ENCODE measurements at places on chromosomes 16 and 17.

- DNase-seq = peak; percentile 70
Observed at GRCh38 chr16:57061084-57061905, 31.1 kb upstream of the CPNE2 start.

DNA sequence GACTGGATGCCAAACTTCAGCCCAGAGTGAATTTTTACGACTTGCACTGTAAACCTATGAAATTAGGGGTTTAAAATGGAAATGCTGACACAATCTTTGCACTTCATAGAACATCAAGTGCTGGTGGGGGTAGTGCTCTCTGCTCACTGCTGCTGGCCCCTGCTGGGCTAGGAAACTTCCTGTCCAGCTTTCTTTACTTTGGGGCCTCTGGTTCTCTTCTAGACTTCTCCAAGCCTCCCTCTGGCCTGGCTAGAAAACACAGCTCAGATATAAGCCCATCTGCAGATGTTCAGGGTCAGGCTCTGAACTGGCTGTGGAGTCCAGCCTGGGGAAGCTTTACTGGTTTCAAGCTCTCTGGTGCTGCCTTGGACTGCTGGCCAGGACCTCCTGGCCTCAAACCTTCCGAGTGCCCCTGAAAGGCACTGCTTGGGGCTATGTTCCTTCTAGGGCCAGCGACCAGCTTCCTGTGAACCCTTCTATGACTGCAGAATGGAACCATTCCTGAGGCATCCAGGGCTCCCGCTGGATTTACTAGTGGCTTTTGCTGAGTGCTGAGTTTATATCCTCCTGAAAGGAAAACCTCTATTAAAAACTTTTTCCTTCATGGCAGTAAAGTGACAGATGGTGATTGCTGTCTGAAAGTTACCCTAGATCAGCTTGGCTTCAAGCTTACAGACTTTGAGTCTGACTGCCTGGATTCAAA is 59.4 kb downstream of the TBX4 start:
- no peak for DNase-seq

DNA sequence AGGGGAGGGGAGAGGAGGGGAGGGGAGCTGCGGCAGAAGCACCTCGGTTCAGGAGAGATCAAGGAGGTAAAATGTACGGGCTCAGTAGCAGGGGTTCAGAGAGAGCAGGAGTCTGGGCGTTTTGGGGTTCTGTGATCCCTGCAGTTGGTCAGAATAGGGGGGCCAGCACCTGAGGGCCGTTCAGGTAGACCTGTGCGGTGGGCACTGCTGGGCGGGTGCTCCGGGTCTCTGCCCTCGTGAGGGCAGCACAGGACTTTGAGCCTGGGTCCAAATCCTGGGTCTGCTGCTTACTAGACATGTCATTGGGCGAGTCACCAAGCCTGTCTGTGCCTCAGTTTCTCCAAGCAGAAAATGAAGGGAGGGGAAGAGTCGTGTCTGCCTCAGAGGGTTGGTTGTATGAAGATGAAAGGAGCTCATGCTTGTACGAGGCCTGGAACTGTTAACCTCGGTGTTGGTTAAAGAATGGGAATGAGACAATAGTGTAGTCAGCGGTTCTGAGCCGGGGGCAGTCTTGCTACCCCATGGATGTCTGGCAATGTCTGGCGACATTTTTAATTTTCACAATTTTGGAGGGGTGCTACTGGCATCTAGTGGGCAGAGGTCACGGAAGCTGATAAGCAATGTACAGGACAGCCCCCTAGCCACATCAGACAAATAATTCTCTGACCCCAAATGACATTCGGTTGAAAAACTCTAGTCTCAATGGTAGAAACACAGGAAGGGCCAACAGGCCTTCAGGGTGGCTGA is 35.4 kb downstream of the OR1D5 start:
- no peak for DNase-seq

- DNase-seq = no peak
Observed at GRCh38 chr17:34850023-34850422, 111.2 kb downstream of the CCT6B start.

- DNase-seq = no peak
Observed at GRCh38 chr17:13835151-13835550, 233.4 kb upstream of the HS3ST3A1 start.

GRCh38 chr16:50440531-50440930 is 71.7 kb upstream of the BRD7 start:
- no peak for DNase-seq

GRCh38 chr17:2937331-2938003 is 125.9 kb downstream of the OR1D5 start:
- no peak for DNase-seq

Measured in foreskin melanocyte (primary cell).